Activated CD4-positive, alpha-beta T cell treated with anti-CD3 and anti-CD28 coated beads, Interleukin-2, amount 10 ng/mL, durations not matched to agents 7 days and 5 days (primary cell): ENCODE measurements at places on chromosomes 12 and 14. TPM values are rescaled to one million over a fixed set of nuclear protein-coding genes. Genes with fewer than 3 reads are reported as not detected.

Gene IL25
- total RNA-seq, result not detected

Gene SH2B3
- total RNA-seq, result 29.8 TPM

Gene GLIPR1L1
- total RNA-seq, result not detected

Gene KRT78
- total RNA-seq, result not detected

Gene CABP1
- total RNA-seq, result 0.29 TPM

Gene NR1H4
- not detected for total RNA-seq

- no peak for DNase-seq
Observed at GRCh38 chr14:53247596-53248370, 94.7 kb upstream of the DDHD1 start.

- no peak for DNase-seq
Observed at GRCh38 chr12:26231921-26232320, 36.5 kb downstream of the SSPN start.

- DNase-seq, result no peak
Observed at GRCh38 chr14:89266754-89267153, 150.3 kb downstream of the FOXN3 start.

GRCh38 chr12:91778091-91778832 is 367.4 kb downstream of the BTG1 start:
- peak; percentile 19 for DNase-seq

DNA sequence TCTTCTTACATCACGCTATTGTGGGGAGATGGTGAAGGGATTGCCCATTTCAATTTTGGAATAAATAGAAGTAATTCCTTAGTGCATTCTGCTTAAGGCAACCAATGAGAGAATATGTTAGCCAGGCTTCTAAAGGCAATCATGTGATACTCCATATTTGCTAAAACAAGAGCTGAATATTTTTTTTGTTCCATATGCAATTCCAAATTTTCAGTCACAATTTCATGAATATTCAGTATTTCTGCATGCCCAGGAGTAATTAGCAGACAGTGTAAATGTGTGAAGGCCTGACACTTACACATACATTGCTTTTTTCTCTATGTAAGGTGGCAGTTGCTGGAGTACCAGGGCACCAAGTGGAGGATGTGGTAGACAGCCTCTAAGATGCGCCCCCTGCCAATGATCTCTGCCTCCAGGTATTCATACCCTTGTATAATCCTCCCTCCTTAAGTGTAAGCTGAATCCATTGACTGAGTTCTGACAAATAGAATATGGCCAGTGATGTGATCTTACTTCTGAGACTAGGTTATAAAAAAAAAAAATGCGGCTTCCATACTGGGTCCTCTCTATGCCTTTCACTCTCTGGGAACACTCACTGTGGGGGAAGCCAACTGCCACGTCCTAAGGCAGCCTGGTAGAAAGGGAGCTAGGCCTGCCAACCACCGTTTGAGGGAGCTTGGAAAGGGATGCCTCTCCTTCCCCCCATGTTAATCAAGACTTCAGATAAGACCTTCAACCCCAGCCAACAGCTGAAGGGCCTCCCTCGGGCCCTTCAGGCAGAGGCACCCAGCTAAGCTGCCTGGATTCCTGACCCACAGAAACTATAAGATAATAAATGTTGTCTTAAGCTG is 62.7 kb upstream of the PTGR2 start:
- DNase-seq, result no peak

DNA sequence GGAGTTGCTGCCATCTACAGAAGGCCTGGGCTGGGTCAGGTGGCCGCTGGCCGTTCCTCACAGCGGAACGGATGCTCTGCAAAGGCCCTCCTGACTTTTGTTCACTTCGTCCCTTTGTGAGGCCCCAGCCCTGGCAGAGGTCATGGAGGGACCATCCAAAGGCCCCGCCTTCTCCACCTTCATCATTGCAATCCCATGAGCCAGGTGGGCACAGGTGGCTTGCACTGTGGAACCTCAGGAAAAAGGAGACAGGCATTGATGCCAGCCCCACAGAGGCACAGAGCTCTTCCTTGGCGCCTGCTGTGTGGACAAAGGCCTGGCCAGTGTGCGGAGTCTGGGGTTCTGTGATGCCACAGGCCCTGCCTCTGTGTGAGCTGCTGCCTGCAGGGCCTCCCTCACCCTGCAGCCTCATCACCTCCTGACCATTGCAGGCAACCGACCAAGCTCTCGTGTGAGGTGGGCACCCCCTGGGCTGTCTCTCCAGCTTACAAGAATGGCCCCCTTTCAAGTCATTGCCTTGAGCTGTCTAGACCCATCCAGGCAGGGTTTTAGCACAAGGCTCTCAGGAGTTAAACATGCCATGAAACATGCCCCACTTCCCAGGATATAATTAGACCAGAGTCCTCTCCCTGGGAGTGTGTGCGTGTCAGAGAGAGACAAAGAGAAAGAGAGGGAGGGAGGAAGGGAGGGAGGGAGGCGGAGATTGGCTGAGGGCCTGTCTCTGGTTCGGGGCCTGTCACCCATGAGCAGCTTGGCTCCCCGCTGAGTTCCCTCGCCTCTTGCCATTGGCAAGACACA is 19.3 kb downstream of the NFKBIA start:
- DNase-seq, result no peak

GRCh38 chr12:62683776-62684569 is 217.3 kb downstream of the MON2 start:
- no peak for DNase-seq

DNA sequence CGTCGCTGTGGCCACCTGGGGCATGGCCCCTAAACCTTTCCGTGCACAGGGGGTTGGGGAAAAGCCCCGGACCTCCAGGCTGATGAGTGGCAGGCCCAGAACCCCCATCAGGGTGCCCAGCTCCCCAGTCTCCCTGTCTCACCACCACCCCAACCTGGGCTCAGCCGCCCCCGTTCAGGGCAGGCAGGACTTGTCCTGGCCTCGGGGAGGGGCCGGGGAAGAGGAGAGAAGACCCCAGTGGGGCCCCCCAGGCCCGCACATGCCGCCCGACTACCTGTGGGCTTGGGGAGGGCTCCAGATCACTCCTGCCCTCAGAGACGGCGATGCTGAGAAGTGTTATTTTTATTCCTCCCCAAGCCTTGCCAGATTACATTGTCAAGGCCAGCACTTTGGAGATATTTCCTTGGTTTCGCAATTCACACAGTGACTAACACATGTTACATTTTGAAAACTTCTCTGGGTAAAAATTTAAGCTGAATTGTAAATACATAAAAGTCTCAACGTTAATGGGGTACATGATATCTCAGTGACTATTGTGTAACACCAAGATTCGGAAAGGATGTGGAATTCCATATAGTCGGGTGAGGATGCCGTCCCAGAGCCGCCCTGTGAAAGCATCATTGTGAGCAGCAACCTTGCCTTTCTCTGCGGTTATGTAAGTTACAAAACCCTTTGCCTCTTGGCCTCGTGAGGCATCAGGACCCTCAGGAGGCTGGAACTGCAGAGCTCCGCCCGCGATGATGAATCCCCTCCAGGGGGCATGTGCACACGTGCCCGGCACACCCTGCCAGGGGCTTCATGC is 85.6 kb upstream of the DIO3 start:
- no peak for DNase-seq

GRCh38 chr12:46670636-46671035 is 155.2 kb downstream of the SLC38A4 start:
- DNase-seq, result no peak

DNA sequence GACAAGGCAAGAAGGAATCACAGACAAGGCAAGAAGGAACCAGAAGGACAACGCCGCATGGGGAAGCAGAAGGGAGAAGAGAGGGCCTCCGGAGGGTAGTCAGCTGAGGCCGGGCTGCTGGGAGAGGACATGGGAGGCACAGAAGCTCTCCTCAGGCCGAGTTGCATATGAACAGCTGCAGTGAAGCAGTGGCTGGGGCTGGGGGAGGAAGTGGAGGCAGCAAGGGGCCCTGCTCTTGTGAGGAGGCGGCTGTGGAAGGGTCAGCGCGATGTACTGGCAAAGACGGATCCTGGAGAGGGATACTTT is 22.0 kb upstream of the TMEM106C start:
- no peak for DNase-seq

DNA sequence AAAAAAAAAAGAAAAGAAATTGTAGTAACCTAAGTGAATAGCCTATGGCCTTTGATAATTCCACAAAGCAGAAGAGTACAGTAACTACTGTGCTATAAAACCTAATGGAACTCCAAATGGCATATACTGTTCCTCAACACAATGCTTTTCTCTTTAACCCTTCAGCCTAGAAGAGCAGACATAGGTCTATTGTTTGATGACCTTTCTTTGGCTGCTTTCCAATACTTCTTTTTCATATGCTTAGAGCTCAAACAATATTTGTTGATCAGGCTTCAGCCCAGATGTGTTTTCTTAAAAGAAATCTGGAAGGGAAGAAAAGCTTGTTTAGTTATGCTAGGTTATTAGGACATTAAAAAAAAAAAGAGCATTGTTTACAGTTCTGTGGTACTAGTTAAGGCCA is 116.4 kb downstream of the NTN4 start:
- DNase-seq, result no peak

- DNase-seq, result no peak
Observed at GRCh38 chr12:24393071-24393470, 443.6 kb upstream of the SOX5 start.

- peak; percentile 60 for DNase-seq
Observed at GRCh38 chr12:14256121-14256520, 109.4 kb upstream of the ATF7IP start.
